Epithelial cell of proximal tubule (primary cell): ENCODE measurements at places on chromosomes 12 and 14.

- DNase-seq = no peak
These were observed 13.1 kb downstream of the ARID2 start for GRCh38 chr12:45742590-45742989.

GRCh38 chr14:60565211-60565610, 56.3 kb downstream of the SIX6 start:
- DNase-seq = peak; percentile 81

GRCh38 chr14:24317141-24317928, 6.0 kb downstream of the LTB4R start:
- DNase-seq = no peak

- DNase-seq = no peak
These were observed 154.0 kb downstream of the KCNA5 start for GRCh38 chr12:5197656-5198055.

- no peak for DNase-seq
These were observed 1101.4 kb downstream of the BCL11B start for GRCh38 chr14:98170575-98170974.
